Endothelial cell of umbilical vein (primary cell): ENCODE measurements at places on chromosomes 3 and 15. TPM values are rescaled to one million over a fixed set of nuclear protein-coding genes. Genes with fewer than 3 reads are reported as not detected.

GRCh38 chr3:126111126-126111551 lies 27.2 kb upstream of the SLC41A3 start:
- no peak for DNase-seq
- H3K27ac ChIP-seq: no peak overlapping the region
- no peaks in the 10 kb centered on the region for H3K27me3 ChIP-seq
- H3K4me1 ChIP-seq: no peaks in the 10 kb centered on the region
- no peak overlapping the region for H3K4me3 ChIP-seq

Gene PRTG
- 8.2 and 12.4 TPM in 2 replicates for total RNA-seq

DNA sequence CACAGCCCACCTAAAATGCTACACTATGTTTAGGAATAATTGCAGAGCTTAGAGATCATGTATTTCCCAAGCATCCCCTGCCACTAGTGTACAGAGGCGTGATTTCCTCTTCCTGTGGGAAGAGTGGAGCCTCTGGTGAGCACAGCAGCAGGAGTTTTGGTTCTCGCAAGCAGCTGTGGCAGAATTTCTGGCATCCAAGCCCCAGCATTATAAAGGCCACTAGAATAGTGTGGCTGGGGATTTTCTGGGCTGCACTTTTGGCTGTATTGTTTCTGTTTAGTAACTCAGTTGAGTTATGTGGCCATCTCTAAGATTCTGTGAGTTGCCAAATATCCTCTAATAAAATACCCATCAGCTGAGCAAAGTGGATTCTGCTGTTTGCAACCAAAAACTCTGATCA lies 64.7 kb downstream of the GPR176 start:
- H3K36me3 ChIP-seq: no peaks in the 10 kb centered on the region
- no peak overlapping the region for H3K4me3 ChIP-seq
- no peaks in the 10 kb centered on the region for H3K27me3 ChIP-seq
- H3K4me1 ChIP-seq: peaks cover 15% of the 10 kb centered on the region
- DNase-seq: no peak
- H3K27ac ChIP-seq: no peak overlapping the region

Gene SERP1
- total RNA-seq: 81.7 and 82.0 TPM in 2 replicates

Gene ST6GAL1
- total RNA-seq: 86.5 and 101 TPM in 2 replicates

Gene CCR1
- not detected in 2 replicates for total RNA-seq

GRCh38 chr15:30953731-30954378 lies 37.6 kb downstream of the MTMR10 start:
- peaks cover 37% of the 10 kb centered on the region for H3K36me3 ChIP-seq
- H3K4me1 ChIP-seq: peaks cover 16% of the 10 kb centered on the region
- H3K4me3 ChIP-seq: no peak overlapping the region
